Calu3 (cell line): ENCODE measurements at places on chromosomes 12 and 14. TPM values are rescaled to one million over a fixed set of nuclear protein-coding genes. Genes with fewer than 3 reads are reported as not detected.

The RNASE7 gene
- not detected in 2 replicates for total RNA-seq

The SDR9C7 gene
- not detected in 2 replicates for total RNA-seq

- no peaks in the 10 kb centered on the region for H3K27me3 ChIP-seq
- no peak overlapping the region for H3K4me3 ChIP-seq
- no peak for DNase-seq
- no peaks in the 10 kb centered on the region for H3K4me1 ChIP-seq
- no peak overlapping the region for H3K27ac ChIP-seq
Measured at GRCh38 chr12:101076921-101077320, 133.1 kb downstream of the SLC5A8 start.

- no peak within 1 kb of the TSS for H3K4me3 ChIP-seq
- no peaks in the 10 kb centered on the region for H3K4me1 ChIP-seq
- no peaks in the 10 kb centered on the region for H3K36me3 ChIP-seq
- peaks cover 27% of the 10 kb centered on the region for H3K27me3 ChIP-seq
- DNase-seq, result no peak
Measured at GRCh38 chr12:9971181-9971580, at the start of gene CLEC12A. Gene CLEC12A (plus strand): TSS chr12:9971409. CDS start chr12:9971597, 188 bp downstream.

The INSM2 gene
- not detected in 2 replicates for total RNA-seq

DNA sequence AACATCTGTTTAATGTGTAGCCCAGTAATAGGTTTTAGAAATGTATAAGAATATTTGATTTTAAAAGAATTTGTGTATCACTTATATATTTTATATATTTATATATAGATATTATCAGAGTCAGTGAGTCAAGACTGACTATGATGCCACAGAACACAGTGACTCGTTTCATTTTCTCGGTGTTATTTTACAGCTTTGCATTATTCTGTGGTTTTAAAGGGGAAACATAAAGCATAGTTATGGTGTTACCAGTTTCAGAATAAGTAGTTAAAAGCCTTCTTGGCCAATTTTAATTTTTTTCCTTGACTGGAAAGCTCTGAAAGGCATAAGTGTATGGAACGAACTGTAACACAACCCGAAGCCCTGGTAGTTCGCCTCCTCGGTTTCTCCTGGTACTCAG is 91.0 kb downstream of the GRIP1 start:
- H3K27ac ChIP-seq, result no peak overlapping the region
- no peaks in the 10 kb centered on the region for H3K36me3 ChIP-seq
- DNase-seq, result no peak

- H3K4me3 ChIP-seq, result peak overlapping the region; percentile 52
- DNase-seq, result peak; percentile 73
- H3K4me1 ChIP-seq, result peaks cover 77% of the 10 kb centered on the region
- peaks cover 9% of the 10 kb centered on the region for H3K36me3 ChIP-seq
- peak overlapping the region; percentile 97 for H3K27ac ChIP-seq
Measured at GRCh38 chr14:49962621-49963020, 69.7 kb downstream of the ARF6 start.

GRCh38 chr12:18864900-18865561 is 127.1 kb downstream of the CAPZA3 start:
- H3K4me3 ChIP-seq, result no peak overlapping the region
- H3K27ac ChIP-seq, result no peak overlapping the region
- H3K36me3 ChIP-seq, result no peaks in the 10 kb centered on the region
- peak; percentile 22 for DNase-seq
- H3K27me3 ChIP-seq, result no peaks in the 10 kb centered on the region

The FSCB gene
- total RNA-seq, result not detected in 2 replicates

DNA sequence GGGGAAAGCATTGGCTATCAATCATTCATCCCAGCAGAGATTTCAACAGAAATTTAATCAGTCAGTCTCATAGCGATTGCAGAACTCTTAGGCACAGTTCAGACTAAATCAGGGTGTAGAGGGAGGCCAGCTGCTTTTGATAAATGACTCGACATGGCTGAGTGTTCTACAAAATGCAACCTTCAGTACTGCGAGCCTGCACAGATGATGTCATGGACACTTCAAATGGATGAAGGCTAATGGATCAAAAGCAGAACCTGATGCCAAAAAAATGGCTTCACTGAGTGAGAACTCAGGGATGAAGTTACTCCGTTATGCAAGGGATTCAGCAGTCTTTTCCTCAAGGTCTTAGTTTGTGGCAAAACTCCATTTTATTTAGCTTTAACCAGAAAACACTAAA is 167.3 kb downstream of the DACT1 start:
- H3K36me3 ChIP-seq, result no peaks in the 10 kb centered on the region
- no peak for DNase-seq
- H3K27ac ChIP-seq, result no peak overlapping the region
- peaks cover 12% of the 10 kb centered on the region for H3K27me3 ChIP-seq

- peaks cover 12% of the 10 kb centered on the region for H3K4me1 ChIP-seq
- DNase-seq, result no peak
- no peaks in the 10 kb centered on the region for H3K36me3 ChIP-seq
- no peak overlapping the region for H3K27ac ChIP-seq
- H3K4me3 ChIP-seq, result no peak overlapping the region
Measured at GRCh38 chr14:21543521-21543960, 17.4 kb upstream of the SALL2 start.

The ERP27 gene
- total RNA-seq, result 0.17 and 2.3 TPM in 2 replicates

- no peaks in the 10 kb centered on the region for H3K27me3 ChIP-seq
- peak overlapping the region; percentile 73 for H3K4me3 ChIP-seq
- no peak for DNase-seq
- peaks cover 17% of the 10 kb centered on the region for H3K4me1 ChIP-seq
- peaks cover 40% of the 10 kb centered on the region for H3K36me3 ChIP-seq
Measured at GRCh38 chr14:102507857-102508312, 1.7 kb downstream of the ANKRD9 start.

GRCh38 chr12:4269279-4269991 is 4.1 kb upstream of the CCND2 start:
- peaks cover 97% of the 10 kb centered on the region for H3K27me3 ChIP-seq
- peaks cover 7% of the 10 kb centered on the region for H3K36me3 ChIP-seq
- DNase-seq, result peak; percentile 21
- peak overlapping the region; percentile 59 for H3K4me3 ChIP-seq
- peak overlapping the region; percentile 75 for H3K27ac ChIP-seq

DNA sequence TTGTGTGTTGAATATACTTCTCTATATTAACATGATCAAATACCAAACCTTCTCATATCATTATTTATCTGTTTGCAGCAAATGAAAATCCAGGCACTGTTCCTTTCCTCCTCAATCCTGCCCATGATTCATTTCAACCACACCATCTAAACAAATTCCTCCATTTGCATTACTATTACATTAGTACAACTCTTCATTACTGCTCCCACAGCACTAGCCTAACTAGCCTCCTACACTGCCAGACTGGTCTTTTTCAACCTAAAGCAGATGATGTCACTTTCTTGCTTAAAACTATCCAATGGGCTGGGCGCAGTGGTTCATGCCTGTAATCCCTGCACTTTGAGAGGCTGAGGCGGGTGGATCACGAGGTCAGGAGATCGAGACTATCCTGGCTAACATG is 117.3 kb upstream of the MYF6 start:
- no peak for DNase-seq
- H3K4me1 ChIP-seq, result no peaks in the 10 kb centered on the region
- H3K36me3 ChIP-seq, result no peaks in the 10 kb centered on the region
- H3K27me3 ChIP-seq, result no peaks in the 10 kb centered on the region

The VAMP1 gene
- total RNA-seq, result 5.0 and 7.4 TPM in 2 replicates

GRCh38 chr12:22683131-22683530 is 58.2 kb downstream of the ETNK1 start:
- DNase-seq, result no peak
- H3K27ac ChIP-seq, result no peak overlapping the region
- H3K27me3 ChIP-seq, result no peaks in the 10 kb centered on the region
- H3K36me3 ChIP-seq, result peaks cover 40% of the 10 kb centered on the region
- H3K4me1 ChIP-seq, result peaks cover 5% of the 10 kb centered on the region

GRCh38 chr12:113347892-113348291 is 10.5 kb upstream of the PLBD2 start:
- peaks cover 45% of the 10 kb centered on the region for H3K27me3 ChIP-seq
- no peak for DNase-seq
- no peaks in the 10 kb centered on the region for H3K4me1 ChIP-seq
- no peaks in the 10 kb centered on the region for H3K36me3 ChIP-seq
- no peak overlapping the region for H3K4me3 ChIP-seq

The NABP2 gene
- 55.5 and 63.3 TPM in 2 replicates for total RNA-seq

The DYNLL1 gene
- 419 and 423 TPM in 2 replicates for total RNA-seq

DNA sequence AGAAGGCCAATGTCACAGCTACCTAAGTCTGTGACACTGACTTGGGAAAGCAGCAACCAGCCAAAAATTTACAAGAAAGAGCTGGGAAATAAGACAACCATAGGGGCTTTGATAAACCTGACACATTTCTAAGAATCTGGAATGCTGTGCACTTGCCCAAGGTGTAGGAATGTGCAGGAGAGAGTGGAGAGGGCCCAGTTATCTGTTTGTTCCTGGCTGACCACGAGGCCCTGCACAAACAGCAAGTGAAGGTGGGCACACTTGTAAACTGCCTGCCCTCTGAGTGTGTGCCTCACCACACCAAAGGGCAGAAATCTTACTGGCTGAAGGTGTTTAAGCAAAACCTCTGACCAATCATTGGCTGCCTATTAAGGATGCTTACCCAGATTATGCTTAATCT is 27.3 kb downstream of the DLK1 start:
- H3K4me1 ChIP-seq, result no peaks in the 10 kb centered on the region
- DNase-seq, result no peak
- H3K27ac ChIP-seq, result no peak overlapping the region
- H3K36me3 ChIP-seq, result no peaks in the 10 kb centered on the region
- H3K4me3 ChIP-seq, result no peak overlapping the region

- peaks cover 29% of the 10 kb centered on the region for H3K4me1 ChIP-seq
- H3K4me3 ChIP-seq, result no peak overlapping the region
- H3K27ac ChIP-seq, result no peak overlapping the region
- no peaks in the 10 kb centered on the region for H3K27me3 ChIP-seq
- H3K36me3 ChIP-seq, result no peaks in the 10 kb centered on the region
- DNase-seq, result no peak
Measured at GRCh38 chr14:73800970-73801515, 50.6 kb upstream of the PTGR2 start.

GRCh38 chr12:45893240-45893639 is 97.1 kb downstream of the SCAF11 start:
- H3K27me3 ChIP-seq, result no peaks in the 10 kb centered on the region
- H3K4me3 ChIP-seq, result no peak overlapping the region
- H3K4me1 ChIP-seq, result no peaks in the 10 kb centered on the region

The GRIN2B gene
- total RNA-seq, result 0.05 TPM in 2 replicates

- H3K27ac ChIP-seq, result no peak overlapping the region
- no peak for DNase-seq
- H3K4me1 ChIP-seq, result no peaks in the 10 kb centered on the region
- H3K36me3 ChIP-seq, result no peaks in the 10 kb centered on the region
- H3K4me3 ChIP-seq, result no peak overlapping the region
Measured at GRCh38 chr12:18591473-18591872, 146.3 kb downstream of the PLCZ1 start.

The NOC4L gene
- total RNA-seq, result 62.5 and 67.3 TPM in 2 replicates
